ENCODE measurements at places on chromosomes 2 and 18.

DNA sequence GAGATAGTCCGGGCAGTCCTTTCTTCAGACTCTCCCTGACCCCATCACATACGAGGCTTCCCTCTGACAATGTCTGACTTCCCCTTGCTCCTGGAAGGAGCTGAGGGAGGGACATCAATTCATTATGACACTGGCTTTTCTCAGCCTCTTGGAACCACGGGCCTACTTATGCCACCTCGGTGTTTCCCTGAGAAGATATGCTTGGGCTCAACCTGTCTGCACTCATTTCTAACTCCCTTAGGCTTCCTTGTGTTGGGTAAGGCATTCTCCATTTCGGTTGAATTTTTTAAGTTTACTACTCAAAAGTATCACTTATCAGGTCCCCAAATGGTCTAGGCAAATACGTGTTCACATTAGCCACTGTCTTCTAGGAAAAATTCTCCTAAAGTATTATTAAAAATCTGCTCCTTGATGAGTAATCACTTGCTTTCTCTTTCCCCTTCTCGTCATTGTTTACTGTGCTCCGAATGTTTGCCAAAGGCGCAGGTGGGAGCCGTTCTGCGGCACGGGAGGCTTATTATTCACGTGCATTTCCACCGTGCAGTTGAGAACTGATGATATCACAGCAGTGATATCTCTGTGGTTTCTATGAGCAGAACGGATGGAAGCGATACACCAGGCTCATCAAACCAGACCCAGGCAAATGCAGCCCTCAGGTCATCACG lies 33.1 kb downstream of the ARL4C start:
- peak; percentile 65 for DNase-seq

GRCh38 chr2:34408100-34408499 lies 809.0 kb upstream of the FAM98A start:
- no peak for DNase-seq

DNA sequence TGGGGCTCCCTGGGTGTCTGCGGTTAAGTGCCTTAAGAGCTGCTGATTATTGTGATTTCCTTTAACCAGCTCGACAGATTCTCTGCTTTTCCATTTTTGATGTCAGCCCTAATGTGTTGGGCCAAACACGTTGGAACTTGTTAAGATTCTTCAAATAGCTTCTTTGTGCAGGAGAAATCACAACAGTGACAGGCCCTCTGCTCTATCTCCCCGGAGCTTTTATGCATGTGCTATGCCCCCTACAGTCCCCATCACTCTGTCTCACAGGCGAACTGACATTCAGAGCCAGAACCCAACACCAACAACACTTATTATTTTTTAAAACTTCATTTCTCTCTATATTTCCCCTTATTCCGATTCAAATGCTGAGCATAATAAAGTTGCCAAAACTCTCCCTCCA lies 371.7 kb upstream of the CELF4 start:
- DNase-seq: no peak

DNA sequence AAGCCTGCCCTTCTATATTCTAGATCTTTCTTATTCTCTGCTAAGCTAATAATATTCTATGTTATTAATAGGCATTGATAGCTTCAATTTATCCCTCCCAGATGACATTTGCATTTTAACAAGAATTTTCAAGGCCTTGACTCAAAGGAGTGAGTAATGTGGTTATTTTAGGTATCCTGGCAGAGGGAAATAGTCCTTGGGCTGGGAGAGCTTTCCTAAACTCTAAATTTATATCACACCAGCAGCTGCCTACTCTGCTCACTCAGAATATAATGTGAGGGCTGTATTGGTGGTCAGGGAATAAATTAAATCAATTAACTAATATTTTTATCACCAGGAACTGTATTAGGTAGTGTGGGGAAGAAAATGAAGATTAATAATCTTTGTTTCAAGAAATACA lies 74.8 kb upstream of the ADAM23 start:
- DNase-seq: no peak

DNA sequence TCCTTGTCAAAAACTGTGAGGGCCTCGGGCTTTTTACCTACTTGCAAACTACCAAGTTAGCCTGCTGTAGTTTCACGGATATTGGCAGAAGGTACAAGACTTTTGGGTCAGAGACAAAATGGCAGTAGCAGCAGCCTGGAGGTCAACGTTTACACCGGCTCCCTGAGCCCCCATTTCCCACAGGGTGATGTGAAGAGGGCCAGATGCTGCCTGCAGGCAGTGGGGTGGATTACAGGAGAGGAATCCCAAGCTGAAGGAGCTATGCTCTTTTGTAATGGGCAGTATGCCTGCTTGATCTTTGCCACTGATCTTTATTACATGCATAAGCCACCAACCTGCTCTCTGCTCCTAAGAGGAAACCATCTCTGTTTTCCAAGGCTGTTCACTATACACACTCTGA lies 29.5 kb upstream of the SP5 start:
- no peak for DNase-seq

DNA sequence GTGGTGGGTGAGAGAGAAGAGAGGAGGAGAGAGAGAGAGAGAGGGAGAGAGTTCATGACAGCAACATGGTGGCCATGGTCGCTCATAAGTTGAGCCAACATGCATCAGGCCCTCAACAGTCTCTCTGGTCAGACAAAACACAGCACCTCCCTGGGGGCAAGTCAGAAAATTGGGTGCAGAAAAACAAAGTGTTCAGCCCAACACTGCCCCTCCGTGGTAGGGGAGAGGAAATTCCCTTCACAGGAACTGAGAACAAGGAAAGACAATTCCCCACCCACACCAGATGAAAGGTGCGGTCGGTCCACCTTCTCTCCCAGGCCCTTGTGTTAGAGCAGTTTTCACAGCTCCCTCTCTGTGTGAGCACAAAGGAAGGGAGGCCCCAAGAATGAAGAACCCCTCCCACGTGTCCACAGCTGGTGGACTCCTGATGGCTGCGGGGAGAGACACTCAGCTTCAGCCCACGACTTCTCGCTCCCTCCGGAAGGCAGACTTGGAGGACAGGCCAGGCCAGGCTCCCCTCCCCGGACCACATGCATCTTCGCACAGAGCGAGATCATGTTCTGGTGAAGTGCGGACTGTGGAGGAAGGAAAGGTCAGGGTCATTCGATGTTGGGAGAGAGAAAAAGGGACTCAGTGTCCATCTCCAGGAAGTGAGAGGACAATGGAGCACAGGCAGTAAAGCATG lies 181.7 kb downstream of the ANAPC1 start:
- DNase-seq: peak; percentile 19

GRCh38 chr18:48454261-48454757 lies 45.1 kb upstream of the ZBTB7C start:
- no peak for DNase-seq

- DNase-seq: no peak
Observed at GRCh38 chr2:138504546-138505235, 3.1 kb downstream of the SPOPL start.
